ENCODE measurements at places on chromosomes 3 and 15. TPM values are rescaled to one million over a fixed set of nuclear protein-coding genes. Genes with fewer than 3 reads are reported as not detected.

ATRIP gene
- total RNA-seq = 13.8 TPM

NEK10 gene
- 0.48 TPM for total RNA-seq

SHC4 gene
- 1.9 TPM for total RNA-seq

GPR27 gene
- total RNA-seq = 1.3 TPM

GOLGA8G gene
- not detected for total RNA-seq

CDAN1 gene
- total RNA-seq = 20.9 TPM

CTXND1 gene
- not detected for total RNA-seq

IL20RB gene
- total RNA-seq = 0.97 TPM

GRCh38 chr3:32601722-32602121 is 31.1 kb upstream of the DYNC1LI1 start:
- DNase-seq = no peak

GRCh38 chr3:50606596-50606995 is 5.0 kb downstream of the CISH start:
- peak; percentile 48 for DNase-seq

- no peak for DNase-seq
Measured at GRCh38 chr3:121269389-121269788, 276.4 kb downstream of the POLQ start.

GRCh38 chr3:181695661-181696491 is 15.8 kb upstream of the SOX2 start:
- no peak for DNase-seq

GRCh38 chr3:184682671-184683070 is 29.2 kb downstream of the MAGEF1 start:
- DNase-seq = no peak

DNA sequence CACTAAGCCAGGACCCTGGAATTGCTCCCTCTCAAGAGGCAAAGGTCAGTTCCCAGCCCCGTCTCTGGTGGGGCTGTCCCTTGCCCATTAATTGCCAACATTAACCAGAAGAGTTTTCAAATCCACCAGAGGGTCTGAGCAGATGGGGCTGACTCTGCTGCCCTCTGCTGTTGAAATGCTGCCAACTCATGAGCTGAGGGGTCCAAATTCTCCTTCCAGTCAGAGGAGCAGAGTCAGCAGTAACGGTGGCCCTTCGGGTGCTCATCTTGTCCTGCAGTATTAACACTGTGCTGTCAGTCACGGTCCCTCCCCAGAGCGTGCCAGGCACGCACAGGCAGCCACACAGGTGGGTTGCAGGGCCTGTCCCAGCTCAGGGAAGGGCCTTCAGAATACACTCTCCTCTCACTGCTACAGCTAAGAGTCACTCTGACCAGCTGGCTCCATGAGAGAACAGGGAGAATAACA is 10.7 kb upstream of the SPTBN5 start:
- peak; percentile 81 for DNase-seq

- no peak for DNase-seq
Measured at GRCh38 chr15:71121442-71121841, 6.2 kb downstream of the THSD4 start.

DNA sequence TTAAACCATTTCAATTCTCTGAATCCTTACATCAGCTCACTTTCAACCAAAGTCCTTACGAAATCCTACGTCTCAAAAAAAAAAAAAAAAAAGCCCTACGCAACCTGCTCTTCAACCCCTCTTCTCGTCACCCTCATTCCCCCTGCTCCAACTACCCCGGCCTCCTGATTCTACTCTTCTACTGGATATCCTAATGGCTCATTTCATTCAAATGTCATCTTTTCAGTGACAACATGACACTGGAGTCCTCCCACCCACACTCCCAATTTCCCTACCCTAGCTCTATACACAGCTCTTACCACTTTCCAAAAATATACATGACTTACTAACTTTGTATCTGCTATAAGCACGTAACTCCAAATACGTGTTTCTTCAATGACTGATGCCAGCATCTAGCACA is 11.5 kb downstream of the UBP1 start:
- no peak for DNase-seq

GRCh38 chr3:177375316-177375715 is 178.0 kb upstream of the TBL1XR1 start:
- DNase-seq = no peak

GRCh38 chr3:196280689-196281440 is 6.7 kb downstream of the PCYT1A start:
- peak; percentile 64 for DNase-seq

DNA sequence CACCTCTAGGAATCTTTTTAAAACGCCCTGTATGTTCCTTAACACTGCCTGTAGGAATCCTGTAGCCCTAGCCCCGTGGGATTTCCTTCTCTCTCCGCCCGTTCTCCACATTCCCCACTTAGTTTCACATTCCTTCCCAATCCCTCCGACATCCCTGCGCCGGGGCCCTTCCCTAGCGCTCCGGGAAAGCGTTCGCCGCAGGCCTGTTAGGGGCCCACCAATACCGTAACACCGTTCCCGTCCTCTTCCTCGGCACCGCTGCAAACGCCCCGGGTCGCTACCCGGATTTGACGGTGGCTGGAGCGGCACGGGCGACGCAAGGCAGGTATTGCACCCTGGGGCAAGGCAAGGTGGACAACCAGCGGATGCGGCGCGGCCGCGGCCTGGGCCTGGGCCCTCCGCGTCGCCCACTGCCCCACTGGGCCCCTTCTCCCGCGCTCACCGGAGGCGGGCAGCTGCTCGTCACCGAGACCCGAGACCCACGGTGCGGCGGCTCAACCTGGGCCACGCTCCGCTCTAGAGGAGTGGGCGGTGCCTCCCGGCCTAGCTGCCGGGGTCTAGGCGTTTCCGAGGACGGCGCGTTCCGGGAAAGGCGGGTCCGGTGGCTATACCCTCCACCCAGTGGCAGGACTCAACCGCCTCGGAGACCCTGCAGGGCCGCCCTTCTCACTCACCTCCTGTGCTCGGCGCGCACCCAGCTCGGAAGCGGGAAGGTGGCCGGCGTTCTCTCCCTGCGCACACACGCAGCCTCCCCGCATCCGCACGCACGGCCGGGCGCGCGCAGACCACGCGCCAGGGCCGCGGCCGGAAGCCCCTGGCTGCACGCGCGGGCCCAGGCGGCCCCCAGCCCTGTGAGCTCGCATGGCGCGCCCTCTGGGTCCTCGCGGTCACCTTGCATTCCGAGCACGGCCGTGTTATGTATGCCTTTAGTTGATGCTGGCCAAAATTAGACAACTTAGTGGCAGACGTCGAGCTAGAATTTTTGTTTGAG is at the start of gene B3GALNT1:
B3GALNT1 (minus strand) TSS at position 789 of the 991 bp plus-strand sequence. CDS start 18,595 bp downstream, outside the sequence.
- peak; percentile 27 for DNase-seq

GRCh38 chr15:65377105-65377975 is 462 bp downstream of the IGDCC3 start:
- no peak for DNase-seq

GRCh38 chr3:197149-197827 is 725 bp downstream of the CHL1 start:
- no peak for DNase-seq

DNA sequence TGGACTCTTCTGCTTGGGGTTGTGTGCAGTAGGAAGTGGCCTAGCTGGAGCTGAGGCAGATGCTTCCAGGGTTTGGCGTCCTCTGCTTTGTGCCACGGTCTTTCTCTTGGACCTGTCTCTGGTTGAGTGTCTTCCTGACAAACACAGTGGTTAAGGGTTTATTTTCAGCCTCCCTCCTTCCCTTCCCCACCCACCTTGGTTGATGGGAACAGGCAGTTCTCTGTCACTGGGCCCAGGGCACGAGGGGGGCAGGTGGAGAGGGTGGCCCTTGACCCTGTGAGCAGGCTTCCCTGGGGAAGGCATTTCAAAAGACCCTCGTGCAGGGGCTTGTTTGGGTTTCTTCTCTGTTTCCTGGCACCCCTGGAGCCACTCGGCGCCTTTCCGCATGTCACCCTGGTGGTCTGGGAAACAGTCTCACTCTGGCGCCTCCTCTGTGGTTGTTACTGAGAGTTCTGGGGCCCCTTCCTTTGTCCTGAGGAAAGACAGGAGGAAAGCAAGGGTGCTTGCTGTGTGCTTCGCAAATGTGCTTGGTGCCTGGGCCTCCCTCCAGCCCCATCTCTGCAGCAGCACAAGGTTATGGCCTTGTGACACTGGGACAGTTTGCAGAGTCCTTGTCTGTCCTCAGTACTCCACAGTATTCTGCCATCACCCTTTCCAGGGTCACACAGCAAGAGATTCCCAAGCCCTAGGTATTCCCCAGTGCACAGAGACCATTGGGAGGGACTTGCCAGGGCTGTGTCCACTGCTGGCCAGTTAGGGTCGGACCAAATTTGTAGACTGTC is 10.3 kb upstream of the STAB1 start:
- DNase-seq = no peak

DNA sequence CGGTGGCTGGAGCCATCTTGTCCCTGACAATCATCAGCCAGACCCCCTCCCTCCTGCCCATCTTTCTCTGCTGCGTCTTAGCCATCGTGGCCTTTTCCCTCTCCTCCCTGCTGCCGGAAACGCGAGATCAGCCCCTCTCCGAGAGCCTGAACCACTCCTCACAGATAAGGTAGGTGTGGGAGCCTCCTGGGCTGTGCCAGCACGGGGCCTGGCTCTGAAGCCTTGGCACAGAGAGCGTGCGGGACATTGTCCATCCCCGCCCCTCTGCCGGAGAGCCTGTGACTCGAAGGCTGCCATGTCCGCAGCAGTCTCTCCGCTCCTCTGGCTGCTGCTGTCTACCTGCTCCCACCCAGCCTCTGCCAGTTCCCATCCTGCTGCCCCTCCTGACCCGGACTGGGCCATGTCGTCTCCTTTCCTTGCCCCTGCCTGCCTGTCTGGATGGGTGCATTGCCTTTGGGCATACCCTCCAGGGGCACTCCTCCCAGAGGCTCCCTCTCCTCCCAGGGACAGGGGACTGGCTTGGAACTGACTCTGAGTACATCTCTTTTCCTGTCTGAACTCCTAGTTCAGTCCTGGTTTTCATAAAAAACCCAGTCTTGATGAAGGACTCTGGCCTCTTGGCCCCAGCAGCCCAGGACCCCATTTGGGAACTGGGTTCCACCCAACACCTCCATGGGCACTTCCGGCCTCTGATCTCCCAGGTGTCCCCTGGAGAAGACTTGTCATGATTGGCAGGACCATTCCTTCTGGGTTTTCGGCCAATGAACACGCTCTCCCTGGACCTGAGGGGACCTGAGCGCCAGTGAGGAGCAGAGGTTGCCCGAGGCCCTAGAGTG is 30.0 kb upstream of the XYLB start:
- DNase-seq = no peak

DNA sequence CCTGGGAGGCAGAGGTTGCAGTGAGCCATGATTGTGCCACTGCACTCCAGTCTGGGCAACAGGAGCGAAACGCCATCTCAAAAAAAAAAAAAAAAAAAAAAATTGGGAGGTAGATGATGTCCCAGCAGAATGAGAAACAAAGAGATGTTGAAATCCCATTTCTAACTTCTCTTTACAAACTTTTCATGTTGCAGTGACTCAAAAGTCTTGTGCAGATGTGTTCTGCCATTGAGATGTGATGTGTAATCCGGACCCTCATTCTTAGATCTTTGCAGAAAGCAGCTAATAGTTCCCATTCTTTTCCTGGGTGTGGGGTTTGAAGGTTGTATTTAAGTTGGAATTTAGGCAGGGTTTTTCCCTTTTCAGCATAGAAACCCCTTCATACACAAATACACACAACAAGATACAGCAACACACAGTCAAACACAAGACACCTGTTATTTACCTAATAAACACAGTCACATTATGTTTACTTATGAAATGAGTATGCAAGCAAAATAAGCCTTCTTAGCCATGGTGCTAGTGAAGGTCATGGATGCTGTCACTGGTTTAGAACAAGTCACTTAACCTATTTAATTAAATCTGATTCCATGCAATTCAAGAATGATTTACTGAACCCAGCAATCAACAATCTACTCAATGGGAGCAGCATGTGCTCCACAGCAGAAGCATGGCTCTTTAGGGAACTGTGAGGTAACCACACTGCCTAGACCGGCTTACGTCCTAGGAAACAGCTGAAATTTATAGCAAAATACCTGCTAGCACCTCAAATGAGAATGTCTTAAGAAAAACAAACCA is 14.9 kb downstream of the SIAH2 start:
- DNase-seq = no peak

DNA sequence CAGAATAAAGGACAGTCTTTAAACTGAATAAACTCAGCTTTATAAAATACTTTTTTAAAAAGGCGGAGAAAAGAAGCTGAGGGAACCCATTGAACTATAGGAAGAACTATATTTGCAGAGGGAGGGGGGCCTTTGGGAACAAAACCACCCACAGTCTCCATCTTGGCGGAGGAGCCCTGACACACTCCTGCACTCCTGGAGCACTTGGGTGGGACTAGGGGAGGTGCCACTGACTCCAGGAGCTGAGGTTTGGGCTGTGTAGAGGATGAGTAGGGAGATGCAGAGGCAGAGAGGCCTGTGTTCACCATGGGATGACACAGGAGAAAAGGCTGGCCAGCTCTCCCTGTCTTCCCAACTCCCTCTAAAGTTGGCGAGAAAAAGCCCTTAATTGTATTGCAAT is 35.8 kb downstream of the IFT122 start:
- DNase-seq = no peak

DNA sequence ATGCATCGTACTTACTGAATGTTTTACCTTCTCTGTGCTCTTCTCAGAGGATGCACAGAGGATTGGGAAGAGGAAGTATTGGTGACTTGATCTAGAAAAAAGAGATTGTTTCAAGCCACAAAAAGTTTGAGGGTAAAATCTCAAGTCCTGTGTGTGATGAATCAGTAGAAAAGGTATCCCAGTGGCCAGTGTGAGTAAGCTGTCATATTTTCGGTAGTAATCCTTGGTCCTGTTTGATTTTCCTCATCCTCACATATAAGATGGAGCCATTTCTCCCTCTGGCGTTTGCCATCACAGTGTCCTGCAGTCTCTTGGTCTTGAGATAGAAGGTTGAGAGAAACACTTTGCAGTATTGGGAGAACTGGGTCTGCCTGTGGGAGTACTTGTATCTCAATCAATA is 166.8 kb downstream of the LPP start:
- DNase-seq = no peak

GRCh38 chr3:42557854-42558253 is 23.9 kb downstream of the SEC22C start:
- DNase-seq = peak; percentile 27

DNA sequence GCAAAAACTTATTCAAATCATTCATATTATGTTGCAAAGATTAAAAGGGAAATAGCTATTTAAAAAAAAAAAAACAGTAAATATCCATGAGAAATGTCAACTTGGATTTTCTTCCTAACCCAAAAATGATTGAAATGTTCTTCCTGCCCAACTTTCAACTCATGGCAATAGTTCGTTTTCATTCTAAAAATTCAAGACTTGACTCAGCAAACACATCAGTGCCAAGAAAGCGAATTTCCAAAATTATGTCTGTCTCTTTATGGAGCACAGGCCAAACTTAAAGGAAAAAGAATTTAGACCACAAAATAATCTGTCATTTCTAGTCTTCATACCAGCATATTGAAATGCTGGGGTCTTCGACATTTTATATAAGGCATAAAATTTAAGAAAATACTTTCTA is 63.7 kb downstream of the MAGI1 start:
- no peak for DNase-seq

DNA sequence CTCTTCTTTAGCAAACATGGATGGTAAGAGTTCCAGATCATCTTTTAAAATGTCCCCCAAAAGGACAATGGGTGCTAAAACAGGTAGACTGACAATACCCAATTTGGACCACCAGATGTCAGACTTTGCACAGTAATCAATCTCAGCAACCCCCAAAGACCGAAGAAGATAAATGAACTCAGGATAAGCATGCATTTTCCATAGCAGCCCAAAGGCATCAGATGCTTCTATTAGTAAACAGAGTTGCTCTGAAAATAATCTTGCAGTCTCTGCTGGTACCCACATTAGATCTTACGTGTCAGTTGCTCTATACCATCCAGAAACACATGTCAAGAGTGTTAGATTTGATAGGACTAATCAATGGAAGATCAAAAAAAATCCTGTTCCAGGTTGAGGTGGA is 20.6 kb downstream of the MYH15 start:
- peak; percentile 12 for DNase-seq

GRCh38 chr3:36693670-36694069 is 70.7 kb downstream of the DCLK3 start:
- DNase-seq = no peak

Measured in activated CD4-positive, alpha-beta memory T cell treated with anti-CD3 and anti-CD28 coated beads for 36 hours (primary cell).